AG09319 (cell line): ENCODE measurements at places on chromosomes 7 and 10.

DNA sequence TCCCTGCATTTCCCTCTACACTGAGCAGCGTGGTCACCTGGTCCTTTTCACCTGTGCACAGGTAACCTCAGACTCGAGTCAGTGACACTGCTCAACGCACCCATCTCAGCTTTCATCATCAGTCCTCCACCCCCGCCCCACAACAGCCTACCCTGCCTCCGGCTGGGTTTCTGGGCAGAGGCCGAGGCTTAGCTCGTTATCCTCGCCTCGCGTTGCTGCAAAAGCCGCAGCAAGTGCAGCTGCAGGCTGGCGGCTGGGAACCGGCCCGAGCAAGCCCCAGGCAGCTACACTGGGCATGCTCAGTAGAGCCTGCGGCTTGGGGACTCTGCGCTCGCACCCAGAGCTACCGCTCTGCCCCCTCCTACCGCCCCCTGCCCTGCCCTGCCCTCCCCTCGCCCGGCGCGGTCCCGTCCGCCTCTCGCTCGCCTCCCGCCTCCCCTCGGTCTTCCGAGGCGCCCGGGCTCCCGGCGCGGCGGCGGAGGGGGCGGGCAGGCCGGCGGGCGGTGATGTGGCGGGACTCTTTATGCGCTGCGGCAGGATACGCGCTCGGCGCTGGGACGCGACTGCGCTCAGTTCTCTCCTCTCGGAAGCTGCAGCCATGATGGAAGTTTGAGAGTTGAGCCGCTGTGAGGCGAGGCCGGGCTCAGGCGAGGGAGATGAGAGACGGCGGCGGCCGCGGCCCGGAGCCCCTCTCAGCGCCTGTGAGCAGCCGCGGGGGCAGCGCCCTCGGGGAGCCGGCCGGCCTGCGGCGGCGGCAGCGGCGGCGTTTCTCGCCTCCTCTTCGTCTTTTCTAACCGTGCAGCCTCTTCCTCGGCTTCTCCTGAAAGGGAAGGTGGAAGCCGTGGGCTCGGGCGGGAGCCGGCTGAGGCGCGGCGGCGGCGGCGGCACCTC is at the start of the genes KLLN and PTEN:
Gene KLLN, minus strand, starts transcription at position 481 of the 891 bp plus-strand sequence. CDS start 1,046 bp downstream, outside the sequence.
Gene PTEN, plus strand, starts transcription at position 573 of the 891 bp plus-strand sequence. CDS start 845 bp downstream, outside the sequence.
- peak; percentile 94 for DNase-seq

DNA sequence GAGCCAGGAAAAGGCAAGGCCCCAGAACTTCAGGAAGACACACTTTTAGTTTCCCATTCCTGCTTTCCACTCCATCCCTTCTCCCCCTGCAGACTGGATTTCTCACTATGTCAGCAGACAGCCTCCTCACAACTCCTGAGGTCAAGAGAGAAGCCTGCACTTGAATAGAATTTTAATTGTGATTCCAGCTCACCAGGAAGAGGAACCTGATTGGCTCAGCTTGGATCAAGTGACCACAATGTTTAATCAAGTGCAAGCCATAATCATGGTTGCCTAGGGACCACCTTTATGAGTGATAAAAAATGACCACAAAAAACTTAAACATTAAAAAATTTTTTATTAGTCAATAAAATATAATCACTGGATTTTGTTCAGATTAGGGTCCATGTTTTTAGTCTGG is 244.7 kb upstream of the RHOBTB1 start:
- no peak for DNase-seq

- no peak for DNase-seq
Measured at GRCh38 chr10:78292982-78293865, 259.6 kb downstream of the RPS24 start.

- no peak for DNase-seq
Measured at GRCh38 chr7:131547589-131547988, 8.8 kb downstream of the PODXL start.

DNA sequence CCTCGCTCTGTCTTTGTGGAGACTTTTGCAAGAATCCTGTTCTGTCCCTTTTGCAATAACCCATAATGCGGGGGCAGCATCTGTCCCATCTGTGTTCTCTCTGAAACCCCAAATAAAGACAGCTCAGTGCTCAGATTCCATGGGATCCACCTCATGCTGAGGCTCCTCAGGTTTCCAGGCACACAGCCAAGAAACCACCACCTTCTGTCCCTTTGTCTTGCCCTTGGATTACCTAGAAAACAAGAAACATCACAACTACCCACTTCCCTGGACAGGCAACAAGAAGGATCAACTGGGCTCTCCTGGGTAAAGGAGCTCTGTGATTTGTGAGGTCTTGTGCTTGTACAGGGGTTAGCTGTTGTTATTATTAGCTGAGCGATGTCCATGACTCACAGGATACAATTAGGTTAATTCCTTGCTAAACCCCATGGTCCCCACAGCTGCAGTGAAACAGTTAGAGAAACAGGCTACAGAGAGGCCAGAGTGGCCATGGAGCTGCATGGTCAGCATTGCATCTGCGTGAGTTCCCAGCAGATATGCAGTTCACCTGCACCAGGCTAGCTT is 50.2 kb downstream of the CXCL12 start:
- peak; percentile 64 for DNase-seq

DNA sequence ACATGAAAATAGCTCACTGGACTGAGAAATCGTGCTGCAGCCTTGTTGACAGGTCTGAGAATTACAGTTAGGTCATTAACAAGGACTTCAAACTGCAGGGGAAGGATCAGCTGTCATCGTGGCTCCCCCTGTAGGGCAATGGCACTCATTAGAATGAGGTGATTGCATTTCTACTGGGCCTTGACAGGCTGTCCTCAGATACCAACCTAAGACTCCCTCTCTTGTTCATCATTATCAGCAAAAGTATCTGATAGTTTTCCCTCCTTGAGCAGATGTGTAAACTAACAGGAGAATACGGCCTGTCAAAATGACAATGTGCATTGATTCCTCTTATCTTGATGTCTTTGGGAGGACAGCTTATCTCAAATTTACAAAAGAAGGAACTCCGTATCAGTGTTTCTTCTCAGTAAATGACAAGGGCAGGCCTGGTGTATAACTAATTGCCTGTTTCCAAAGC is 648.5 kb upstream of the LRRN3 start:
- no peak for DNase-seq

GRCh38 chr10:1086787-1087186 is 30.6 kb downstream of the WDR37 start:
- DNase-seq, result no peak

DNA sequence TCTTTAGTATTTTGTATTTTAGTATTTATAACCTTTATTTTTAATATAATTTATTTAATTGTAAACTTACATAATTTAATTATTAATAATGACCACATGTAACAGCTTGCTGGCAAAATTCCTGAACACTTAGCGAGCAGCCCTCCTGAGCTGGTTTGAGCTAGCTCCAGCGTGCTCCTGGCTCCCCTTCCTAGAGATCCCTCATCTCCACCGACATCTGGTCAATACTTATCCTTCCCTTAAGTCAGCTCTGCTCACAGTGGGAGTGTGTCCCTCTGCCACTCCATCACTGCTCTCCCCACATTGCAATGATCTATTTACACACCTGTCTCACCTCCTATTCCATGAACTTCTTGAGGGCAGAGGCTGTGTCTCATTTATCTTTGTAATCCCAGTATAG is 20.6 kb upstream of the TBXAS1 start:
- no peak for DNase-seq

DNA sequence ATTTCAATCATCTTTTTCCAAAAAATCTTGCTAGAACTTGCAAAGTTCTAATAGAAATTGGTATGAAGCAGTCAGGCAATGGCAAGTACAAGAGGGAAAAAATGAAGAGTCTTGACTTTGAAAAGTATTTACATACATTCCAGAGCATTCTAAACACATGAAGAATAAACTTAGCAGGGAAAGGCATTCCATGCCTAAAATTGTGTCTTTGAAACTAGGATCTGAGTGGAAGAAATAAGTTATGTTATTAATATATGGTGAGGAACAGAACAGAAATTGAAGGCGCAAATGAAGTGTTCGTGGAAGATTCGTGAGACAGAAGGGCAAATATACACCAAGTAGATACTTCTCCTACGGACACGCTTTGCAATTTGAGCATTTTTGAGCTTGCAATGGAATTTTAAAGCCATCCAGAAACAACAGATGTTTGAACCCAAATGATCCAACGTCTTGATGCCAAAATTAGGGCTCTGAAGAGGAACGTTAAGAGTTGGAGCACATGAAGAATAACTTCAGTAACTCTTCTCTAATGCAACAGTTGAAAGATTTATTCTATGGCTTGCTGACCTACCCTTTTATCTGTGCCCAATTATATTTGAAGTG is 40.6 kb upstream of the SEPTIN7 start:
- no peak for DNase-seq

- DNase-seq, result no peak
Measured at GRCh38 chr10:36738738-36739431, 386.5 kb upstream of the ANKRD30A start.

DNA sequence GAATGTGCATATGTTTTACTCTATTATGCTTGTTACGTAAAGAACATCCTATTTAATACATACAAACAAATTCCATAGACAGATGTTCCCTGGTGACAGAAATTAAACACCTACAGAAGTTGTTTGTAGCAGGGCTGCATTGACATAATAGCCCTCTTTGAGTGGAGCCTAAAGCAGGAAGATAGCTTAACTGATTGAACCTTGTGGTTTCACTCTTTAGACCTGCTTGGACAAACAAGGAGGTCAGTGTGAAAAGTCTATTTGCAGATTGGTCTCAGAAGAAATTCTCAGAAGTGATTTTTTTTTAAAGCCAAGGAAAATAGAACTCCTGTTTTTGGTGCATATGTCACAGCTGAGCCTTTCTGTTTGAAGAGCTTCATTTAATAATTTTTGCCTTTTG is 121.3 kb downstream of the PPP1R9A start:
- no peak for DNase-seq

- DNase-seq, result no peak
Measured at GRCh38 chr7:108838198-108838597, 268.5 kb downstream of the DNAJB9 start.

DNA sequence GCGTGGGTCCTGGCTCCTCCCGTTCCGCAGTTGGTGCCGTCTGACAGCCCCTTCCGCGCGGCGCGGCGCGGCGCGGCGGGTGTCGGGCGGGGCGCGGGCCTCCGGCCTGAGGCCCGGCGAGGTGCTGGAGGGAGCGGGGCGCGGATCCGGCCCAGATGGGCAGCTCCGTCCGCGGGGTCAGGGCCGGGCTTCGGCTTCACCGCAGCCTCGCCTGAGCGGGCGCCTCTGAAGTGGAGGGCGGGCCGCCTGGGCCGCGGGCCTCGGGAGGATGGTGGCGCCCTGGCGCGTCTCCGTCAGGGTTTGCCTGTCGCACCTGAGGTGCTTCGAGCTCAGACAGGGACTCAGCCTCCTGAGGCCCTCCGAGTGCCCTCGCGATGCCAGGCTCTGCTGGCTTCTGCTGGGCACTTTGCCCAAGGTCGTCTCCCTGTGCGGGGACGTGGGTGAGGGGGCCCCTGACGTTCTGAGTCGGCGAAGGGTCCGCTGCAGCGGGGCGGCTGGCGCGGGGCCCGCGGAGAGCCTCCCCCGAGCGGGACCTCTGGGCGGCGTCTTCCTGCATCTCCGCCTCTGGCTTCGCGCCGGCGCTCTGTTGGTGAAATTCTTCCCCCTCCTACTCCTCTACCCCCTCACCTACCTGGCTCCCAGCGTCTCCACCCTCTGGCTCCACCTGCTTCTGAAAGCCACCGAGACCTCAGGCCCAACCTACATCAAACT is 473 bp downstream of the ADCK2 start:
- DNase-seq, result no peak

GRCh38 chr10:20473023-20473760 is 423.9 kb downstream of the NEBL start:
- DNase-seq, result no peak

DNA sequence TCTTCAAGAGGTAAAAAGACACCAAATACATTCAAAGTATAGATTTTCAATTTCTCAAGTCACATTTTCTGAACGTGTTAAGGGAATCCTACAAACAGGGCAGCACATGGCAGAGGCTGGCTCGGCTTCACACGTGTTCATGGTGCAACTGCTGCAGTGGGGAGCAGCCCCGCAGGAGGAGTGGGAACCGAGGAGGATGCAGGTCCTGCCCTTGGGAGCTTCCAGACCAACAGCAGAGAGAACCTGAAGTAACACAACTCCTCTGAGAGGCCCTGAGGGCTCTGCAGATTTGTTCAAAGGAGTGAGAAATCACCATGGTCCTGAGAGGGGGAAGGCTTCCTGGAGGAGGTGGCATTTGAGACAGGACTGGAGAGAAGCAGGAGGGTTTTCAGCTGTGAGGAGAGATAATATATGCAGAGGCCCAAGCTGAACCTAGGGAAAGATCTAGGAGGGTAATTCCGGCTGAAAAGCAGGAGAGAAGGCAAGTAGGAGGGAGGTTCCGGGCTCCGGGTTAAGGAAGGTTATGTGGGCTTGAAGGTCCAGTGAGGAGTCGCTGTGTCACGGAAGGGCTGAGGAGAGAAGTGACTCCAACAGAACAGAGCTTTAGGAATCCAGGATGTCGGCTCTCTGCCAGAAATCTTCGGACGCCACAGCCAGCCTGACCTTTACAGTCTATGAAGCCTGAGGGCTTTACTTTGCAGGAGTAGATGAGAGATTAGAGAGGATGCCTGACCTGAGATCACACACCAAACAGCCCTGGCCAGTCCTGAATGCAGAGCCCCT is 77.5 kb downstream of the GPR26 start:
- peak; percentile 19 for DNase-seq

- no peak for DNase-seq
Measured at GRCh38 chr10:44949127-44949802, 10.3 kb upstream of the RASSF4 start.

DNA sequence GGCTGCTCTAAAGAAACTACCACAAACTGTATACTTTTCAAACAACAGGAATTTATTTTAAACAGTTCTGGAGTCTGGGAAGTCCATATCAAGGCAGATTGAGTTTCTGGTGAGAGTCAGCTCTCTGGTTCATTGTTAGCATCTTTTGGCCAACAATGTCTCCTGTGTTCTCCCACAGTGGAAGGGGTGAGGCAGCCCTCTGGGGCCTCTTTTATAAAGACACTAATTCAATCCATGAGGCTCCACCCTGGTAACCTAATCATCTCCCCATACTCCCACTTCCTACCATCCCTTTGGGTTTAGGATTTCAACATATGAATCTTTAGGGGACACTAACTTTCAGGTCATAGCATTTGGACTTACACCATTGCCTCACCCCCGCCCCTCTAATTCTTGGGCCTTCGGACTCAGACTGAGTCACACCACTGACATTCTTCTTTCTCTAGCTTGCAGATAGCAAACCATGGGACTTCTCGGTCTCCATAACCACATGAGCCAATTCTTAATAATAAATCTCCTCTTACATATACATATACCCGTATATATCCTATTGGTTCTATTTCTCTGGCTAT is 64.3 kb upstream of the ANTXRL start:
- DNase-seq, result no peak

GRCh38 chr7:25073451-25073850 is 51.6 kb downstream of the CYCS start:
- DNase-seq, result no peak

- DNase-seq, result no peak
Measured at GRCh38 chr7:40945788-40946187, 757.1 kb downstream of the INHBA start.
